Activated CD8-positive, alpha-beta T cell treated with anti-CD3 and anti-CD28 coated beads, Interleukin-2, amount 10 ng/mL, durations not matched to agents 7 days and 5 days (primary cell): ENCODE measurements at places on chromosomes 4 and X. TPM values are rescaled to one million over a fixed set of nuclear protein-coding genes. Genes with fewer than 3 reads are reported as not detected.
A peak's percentile ranks its signal among the peaks of the same experiment; 100 is the strongest.

The CCDC110 gene
- not detected for total RNA-seq

DNA sequence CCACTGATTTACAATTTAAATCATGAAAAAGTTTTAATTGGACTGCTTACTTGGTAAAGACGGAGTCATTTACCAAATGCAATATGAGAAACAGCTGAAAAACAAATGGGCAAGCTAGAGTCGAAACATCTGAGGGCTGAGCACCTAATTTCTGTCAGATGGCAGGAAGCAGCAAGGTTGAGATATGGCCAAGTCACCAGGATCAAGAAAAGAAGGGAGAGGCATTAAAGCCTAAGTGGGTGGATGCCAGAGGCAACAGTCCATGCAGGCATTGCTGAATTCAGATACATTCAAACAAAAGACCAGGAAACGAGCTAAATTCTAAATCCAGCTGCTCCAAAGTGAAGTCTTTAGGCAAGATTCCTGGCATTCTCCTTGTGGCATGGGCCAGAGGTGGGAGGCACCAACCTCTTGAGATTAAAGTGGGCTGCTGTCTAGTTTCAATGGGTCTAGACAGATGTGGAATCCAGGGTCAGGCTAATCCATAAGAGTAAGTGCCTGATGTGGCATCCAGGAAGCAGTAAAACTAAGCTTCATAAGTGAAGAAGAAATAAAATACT, 8.0 kb upstream of the ARSJ start:
- H3K27ac ChIP-seq, result no peak overlapping the region
- H3K4me1 ChIP-seq, result no peaks in the 10 kb centered on the region

DNA sequence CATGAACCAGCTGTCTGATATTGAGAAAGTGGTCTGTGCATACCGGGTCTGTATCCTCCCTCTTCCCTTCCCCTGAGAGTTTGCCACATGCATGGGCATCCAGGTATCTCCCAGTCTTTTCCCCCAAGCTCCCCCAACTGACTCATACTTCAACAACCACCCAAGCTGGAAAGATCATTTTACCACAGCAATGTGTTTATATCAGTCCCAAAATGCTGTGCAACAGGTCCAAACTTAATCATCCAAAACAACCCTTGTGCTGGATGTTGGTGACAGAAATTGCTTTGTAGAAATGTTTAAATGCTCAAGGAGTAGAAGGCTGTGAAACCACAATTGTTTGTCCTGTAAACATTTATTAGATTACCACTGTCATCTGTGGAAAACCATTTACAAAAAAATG, 286.8 kb upstream of the KLF3 start:
- H3K27me3 ChIP-seq, result no peaks in the 10 kb centered on the region
- no peak overlapping the region for H3K4me3 ChIP-seq
- no peak for DNase-seq
- H3K36me3 ChIP-seq, result no peaks in the 10 kb centered on the region

GRCh38 chrX:116204932-116205331, 34.4 kb downstream of the AGTR2 start:
- H3K4me3 ChIP-seq, result no peak overlapping the region
- no peaks in the 10 kb centered on the region for H3K4me1 ChIP-seq
- no peak for DNase-seq
- H3K27me3 ChIP-seq, result no peaks in the 10 kb centered on the region
- no peaks in the 10 kb centered on the region for H3K36me3 ChIP-seq
- H3K27ac ChIP-seq, result no peak overlapping the region

DNA sequence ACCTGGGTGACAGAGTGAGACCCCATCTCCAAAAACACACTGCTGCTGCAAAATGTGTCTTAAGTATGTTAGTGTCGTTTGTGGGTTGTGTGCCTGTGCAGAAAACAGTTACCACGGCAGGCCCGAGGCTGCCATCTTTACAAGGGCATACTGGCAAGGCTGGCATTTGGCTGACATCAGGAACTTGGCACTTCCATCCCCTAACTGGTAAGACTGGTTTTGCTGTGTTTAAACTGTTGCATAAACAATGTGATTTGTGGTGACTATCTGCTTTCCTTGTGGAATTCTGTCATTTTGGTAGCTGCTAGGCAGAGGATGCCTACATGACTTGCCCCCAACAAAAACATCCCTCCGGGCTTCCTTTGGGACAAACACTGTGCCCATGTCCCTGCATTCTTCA, 12.3 kb downstream of the LRP2BP start:
- DNase-seq, result no peak
- peaks cover 7% of the 10 kb centered on the region for H3K36me3 ChIP-seq
- no peak overlapping the region for H3K4me3 ChIP-seq

DNA sequence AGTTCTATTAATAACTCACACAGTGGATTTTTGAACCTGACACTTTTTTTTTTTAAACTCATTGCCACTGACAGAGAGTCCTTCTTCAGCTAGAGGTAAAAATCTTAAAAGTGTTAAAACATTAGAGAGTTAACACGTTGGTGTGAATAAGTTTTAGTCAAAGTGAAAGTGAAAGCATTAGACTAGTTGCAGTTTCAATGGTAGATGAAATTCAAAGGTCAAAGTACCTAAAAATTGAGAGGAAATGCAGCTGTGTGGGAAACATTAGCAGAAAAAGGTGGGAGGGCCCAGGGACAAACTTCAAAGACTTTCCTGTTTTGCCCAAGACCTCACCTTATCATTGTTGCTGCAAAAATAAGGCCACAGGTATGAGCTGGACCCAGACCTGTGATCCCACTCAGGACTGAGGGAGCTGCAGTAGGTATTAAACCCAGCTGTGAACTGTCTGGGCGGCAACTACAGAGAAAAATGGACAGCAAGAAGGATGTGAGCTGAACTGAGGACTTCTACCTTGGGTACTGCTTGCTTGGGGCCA, 17.6 kb upstream of the GABRA4 start:
- DNase-seq, result peak; percentile 40
- peaks cover 14% of the 10 kb centered on the region for H3K36me3 ChIP-seq
- peak overlapping the region; percentile 76 for H3K27ac ChIP-seq
- peaks cover 16% of the 10 kb centered on the region for H3K4me1 ChIP-seq
- H3K27me3 ChIP-seq, result no peaks in the 10 kb centered on the region

GRCh38 chrX:134634691-134635090, 23.6 kb downstream of the PLAC1 start:
- no peaks in the 10 kb centered on the region for H3K36me3 ChIP-seq
- no peak overlapping the region for H3K4me3 ChIP-seq
- peaks cover 3% of the 10 kb centered on the region for H3K27me3 ChIP-seq
- DNase-seq, result no peak
- no peaks in the 10 kb centered on the region for H3K4me1 ChIP-seq

The IL13RA2 gene
- total RNA-seq, result not detected

DNA sequence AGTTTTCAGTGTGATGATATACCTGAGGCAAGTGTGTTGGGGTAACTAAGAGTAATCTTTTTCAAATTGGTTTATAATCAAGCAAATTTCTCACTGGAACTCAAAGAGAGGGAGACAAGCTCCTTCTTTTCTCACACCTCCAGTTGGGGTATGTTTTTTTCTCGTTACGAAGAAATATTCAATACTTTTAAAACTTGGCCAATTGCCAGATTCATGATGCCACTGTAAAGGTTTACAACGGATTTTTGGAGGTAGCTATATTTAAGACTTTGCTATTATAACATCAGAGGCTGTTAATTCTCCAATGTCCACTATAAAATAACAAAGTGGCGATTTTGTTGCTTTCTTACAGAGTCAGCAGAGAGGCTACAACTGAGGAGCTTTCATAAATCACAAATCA, 49.2 kb upstream of the ATP8A1 start:
- no peak overlapping the region for H3K27ac ChIP-seq
- H3K27me3 ChIP-seq, result no peaks in the 10 kb centered on the region
- no peak overlapping the region for H3K4me3 ChIP-seq
- no peak for DNase-seq

DNA sequence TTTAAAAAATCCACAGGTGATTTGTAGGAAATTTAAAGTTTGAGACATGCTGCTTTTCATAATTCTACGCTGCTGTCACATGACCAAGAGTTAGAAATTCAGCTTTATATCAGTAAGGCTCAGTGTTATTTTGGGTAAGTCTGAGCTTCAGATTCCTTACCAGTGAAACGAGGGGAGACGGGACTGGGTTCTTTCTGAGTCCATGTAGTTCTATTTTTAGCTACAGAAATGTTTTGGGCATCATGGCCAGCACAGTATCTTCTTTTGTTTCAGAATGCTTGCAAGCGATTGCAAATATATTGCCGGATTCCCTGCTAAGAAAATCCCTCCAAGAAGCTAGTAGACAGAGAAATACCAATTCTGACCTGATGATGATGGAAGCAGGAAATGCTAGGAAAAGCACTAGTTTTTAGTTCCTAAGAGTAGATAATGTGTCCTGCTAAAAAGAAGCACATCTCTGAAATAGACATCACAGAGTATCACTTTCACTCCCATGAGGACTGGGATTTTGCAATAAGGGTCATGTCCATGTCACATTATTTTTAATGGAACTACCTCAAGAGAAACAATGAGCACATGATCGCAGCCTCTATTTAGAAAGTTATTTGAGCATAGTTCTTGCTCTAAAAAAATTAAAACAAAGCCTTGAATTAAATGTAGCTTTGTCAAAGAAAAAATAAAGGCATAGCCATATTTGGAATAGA, 10.9 kb downstream of the ATP1B4 start:
- no peaks in the 10 kb centered on the region for H3K36me3 ChIP-seq
- H3K27me3 ChIP-seq, result peaks cover 7% of the 10 kb centered on the region
- DNase-seq, result no peak
- H3K27ac ChIP-seq, result no peak overlapping the region
- H3K4me3 ChIP-seq, result no peak overlapping the region

GRCh38 chr4:117328333-117328732, 243.0 kb upstream of the TRAM1L1 start:
- H3K4me1 ChIP-seq, result no peaks in the 10 kb centered on the region
- H3K27me3 ChIP-seq, result no peaks in the 10 kb centered on the region
- H3K36me3 ChIP-seq, result no peaks in the 10 kb centered on the region
- H3K27ac ChIP-seq, result no peak overlapping the region
- no peak for DNase-seq

The POU3F4 gene
- total RNA-seq, result not detected

The ADH1A gene
- not detected for total RNA-seq
